ENCODE measurements at places on chromosomes 2 and 18.

DNA sequence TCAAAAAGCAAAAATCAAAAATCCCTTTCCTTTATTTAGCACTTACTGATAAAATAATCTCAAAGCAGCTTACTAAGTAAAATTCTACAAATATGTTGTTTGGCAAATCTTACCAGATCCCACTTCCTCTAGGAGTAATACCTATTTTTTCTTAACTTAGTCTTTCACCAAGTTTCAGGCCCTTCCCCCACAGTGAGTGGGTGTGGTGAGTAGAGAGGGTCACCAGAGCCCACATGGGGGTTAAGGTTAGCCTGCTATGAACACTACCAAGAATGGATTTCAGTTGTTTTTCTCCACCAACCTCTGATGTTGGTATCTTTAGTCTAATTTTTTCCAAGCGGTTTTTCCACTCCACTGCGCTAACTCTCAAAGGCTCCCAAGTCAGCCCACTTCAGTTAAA, 23.2 kb downstream of the PIAS2 start:
- DNase-seq, result no peak

DNA sequence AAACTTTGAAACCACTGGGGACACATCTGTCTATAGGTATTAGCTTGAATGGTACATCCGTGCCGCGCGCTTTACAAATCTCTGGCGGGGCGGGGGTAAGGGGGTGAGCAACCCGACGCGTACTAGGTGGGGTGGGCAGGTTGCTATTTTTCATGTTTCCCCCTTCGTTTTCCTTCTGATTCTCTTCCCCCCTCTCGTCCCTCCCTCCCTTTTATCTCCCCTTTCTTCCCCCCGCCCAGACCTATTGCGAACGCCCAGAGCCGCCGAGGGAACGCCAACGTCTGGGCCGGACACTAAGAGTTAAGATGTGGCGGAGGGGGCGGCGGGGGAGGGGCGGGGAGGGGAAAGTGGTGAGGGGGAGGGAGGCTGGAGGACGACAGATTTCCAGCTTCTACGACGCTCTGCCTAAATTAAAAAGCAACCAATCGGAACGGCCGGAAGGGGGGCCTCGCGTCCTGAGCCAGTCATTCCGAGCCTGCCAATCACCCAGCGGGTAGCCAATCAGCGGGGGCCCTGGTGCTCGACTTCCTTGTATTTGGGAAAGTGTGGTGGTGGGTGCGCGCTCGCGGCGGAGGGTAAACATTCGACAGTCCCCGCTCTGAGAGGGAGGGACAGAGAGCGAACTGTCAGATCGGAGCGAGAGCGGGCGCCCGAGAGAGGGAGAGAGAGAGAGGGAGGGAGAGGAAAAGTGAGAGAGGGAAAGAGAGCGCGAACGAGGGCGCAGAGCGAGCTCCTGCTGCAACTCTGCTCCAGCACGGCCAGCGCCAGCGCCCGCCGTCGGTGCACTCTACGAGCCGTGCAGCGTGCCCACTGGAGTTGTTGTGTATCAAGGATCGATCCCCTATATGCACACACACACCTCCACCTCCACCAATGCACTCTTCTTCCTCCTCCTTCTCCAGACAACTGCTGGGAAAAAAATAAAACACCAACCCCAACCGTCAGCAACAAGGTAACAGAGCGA, at the start of gene POU3F3:
TSS of gene POU3F3 (plus strand) at position 582 of the 964 bp plus-strand sequence. CDS start 1,396 bp downstream, outside the sequence.
- DNase-seq, result peak; percentile 78

GRCh38 chr2:210553373-210553772, 3.0 kb upstream of the CPS1 start:
- DNase-seq, result no peak

DNA sequence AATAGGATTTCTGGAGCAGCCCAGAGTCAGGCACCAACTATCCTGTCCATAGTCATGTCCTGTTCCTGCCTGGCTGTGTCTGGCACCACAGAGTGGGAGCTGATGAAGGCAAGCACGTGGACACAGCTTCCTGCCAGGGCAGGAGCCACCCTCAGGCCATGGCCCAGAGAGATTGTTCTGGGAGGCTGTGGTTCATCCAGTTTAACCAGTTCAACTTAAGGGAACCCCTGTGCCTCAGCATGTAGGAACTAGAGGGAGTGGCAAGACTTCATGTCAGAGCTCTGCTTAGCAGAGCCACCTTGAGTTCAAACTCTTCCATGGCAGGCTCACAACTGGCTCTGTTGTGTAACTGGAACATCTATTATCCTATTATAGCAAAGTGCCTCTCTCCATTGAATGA, 73.2 kb upstream of the NCKAP5 start:
- no peak for DNase-seq

DNA sequence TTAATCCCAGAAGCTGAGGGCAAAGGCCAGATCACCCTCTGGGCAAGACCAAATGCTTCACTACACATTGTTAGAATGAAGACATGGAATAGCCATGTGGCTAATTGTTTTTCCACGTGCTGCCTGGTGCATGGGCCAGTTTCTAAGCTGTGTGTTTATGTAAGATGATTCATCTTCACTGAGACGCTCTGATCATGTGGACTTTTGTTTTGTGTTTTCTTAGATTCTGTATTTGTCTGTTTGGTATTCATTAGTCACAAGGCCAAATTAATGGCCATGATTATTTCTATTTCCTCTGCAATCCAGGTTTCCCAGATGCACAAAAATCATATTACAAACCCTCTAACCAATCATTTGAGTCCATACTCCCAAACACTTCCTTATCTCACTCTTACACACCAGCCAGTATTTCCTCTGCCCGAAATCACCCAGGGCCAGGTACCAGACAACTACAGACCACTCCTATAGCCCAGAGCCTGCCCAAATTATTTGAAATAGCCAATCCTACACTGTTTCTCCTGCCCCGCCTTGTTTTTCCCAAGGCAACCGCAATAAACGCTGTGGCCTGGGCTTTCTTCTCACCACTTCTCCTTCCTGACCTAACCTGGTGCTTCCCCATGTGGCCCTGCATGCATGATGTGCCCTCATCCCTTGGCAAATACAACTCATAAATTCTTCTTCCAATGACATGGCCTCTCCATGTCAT, 94.2 kb upstream of the SP3 start:
- DNase-seq, result no peak

DNA sequence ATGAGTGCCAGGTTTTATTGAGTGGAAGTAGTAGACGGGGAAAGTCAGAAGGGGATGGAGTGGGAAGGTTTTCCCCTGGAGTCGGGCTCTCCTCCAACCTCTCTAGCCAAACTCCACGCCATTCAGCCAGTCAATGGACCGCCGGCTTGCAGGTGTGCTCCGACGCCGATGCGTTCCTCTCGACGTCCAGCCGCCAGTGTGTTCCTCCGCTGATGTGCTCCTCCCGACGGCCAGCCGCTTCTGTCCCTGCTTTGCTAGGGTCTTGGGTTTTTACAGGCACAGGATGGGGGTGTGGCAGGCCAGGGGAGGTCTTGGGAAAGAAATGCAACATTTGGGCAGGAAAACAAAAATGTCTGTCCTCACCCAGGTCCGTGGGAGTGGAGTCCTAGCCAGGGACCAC, 94.3 kb upstream of the TEX51 start:
- no peak for DNase-seq

- no peak for DNase-seq
Observed at GRCh38 chr2:196989496-196989895, 63.0 kb upstream of the PGAP1 start.

GRCh38 chr18:56627991-56628390, 10.4 kb downstream of the TXNL1 start:
- no peak for DNase-seq

DNA sequence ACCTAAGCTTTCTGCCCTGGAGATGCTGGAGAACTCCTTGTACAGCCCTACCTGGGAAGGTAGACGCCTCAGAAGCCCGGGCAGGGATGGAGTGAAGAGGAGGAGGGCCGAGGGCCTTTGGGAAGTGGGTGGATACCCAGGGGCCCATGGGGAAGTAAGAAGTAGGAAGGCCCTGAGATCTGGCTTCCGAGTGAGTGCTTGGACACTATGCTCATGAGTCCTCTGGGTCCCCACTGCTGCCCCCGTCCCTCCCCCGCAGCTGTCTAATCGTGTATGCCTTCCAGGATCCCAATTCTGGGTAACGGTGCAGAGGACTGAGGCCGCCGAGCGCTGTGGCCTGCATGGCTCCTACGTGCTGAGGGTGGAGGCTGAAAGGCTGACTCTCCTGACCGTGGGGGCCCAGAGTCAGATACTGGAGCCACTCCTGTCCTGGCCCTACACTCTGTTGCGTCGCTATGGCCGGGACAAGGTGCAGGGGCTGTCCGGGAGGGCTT, 1.1 kb downstream of the DOK1 start:
- no peak for DNase-seq

DNA sequence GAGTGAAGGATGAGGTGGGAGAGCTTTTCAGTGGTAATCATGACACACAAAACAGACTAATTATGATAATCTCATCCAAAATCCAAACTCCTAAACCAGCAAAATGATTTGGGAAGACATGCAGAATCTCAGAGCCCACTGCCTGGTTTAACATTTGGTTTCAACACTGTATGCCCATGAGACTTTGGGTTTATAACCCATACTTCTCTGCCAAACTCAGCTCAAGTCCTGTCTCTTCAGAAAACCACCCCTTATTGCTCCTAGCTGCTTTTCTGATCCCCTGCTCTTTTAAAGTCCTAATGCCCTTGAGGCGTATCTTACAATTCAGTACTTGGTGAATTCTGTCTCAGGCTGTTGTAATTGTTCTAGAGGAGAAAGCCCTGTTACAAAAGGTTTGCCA, 593.0 kb upstream of the ID2 start:
- no peak for DNase-seq

- DNase-seq, result no peak
Observed at GRCh38 chr2:205712508-205712907, 30.2 kb downstream of the NRP2 start.

- no peak for DNase-seq
Observed at GRCh38 chr2:74019516-74019915, 34.8 kb downstream of the TET3 start.
